ENCODE measurements at places on chromosomes 16 and 17. TPM values are rescaled to one million over a fixed set of nuclear protein-coding genes. Genes with fewer than 3 reads are reported as not detected.

The ASGR1 gene
- polyA plus RNA-seq = 7.2 TPM

The CDK5R1 gene
- 4.5 TPM for polyA plus RNA-seq

The PHKB gene
- polyA plus RNA-seq = 73.7 TPM

The FOXC2 gene
- 43.2 TPM for polyA plus RNA-seq

The RUNDC3A gene
- 3.0 TPM for polyA plus RNA-seq

The KRT28 gene
- not detected for polyA plus RNA-seq

The TBC1D3I gene
- polyA plus RNA-seq = 0.92 TPM

The CCL3 gene
- polyA plus RNA-seq = 2.9 TPM

The MPP2 gene
- 8.2 TPM for polyA plus RNA-seq

The CNTNAP1 gene
- polyA plus RNA-seq = 8.7 TPM

The NT5C3B gene
- 89.9 TPM for polyA plus RNA-seq

The RNF112 gene
- polyA plus RNA-seq = 1.7 TPM

The GH2 gene
- polyA plus RNA-seq = not detected

The NKD1 gene
- 10.6 TPM for polyA plus RNA-seq

The BAIAP3 gene
- 5.3 TPM for polyA plus RNA-seq

The CASKIN1 gene
- polyA plus RNA-seq = 1.00 TPM

The OTOP3 gene
- not detected for polyA plus RNA-seq

The KRTAP9-8 gene
- polyA plus RNA-seq = not detected

The MPP3 gene
- 15.0 TPM for polyA plus RNA-seq

The NAGPA gene
- polyA plus RNA-seq = 11.6 TPM

The MYCBPAP gene
- 2.2 TPM for polyA plus RNA-seq

The RNF151 gene
- 0.13 TPM for polyA plus RNA-seq

The ADAM11 gene
- 1.9 TPM for polyA plus RNA-seq

The SLC9A5 gene
- 3.9 TPM for polyA plus RNA-seq

The ADAMTS18 gene
- polyA plus RNA-seq = 5.6 TPM

The ATMIN gene
- polyA plus RNA-seq = 43.3 TPM

The TBX6 gene
- 1.7 TPM for polyA plus RNA-seq

The TNP2 gene
- polyA plus RNA-seq = not detected

The TMEM219 gene
- 107 TPM for polyA plus RNA-seq

The CACNG1 gene
- polyA plus RNA-seq = not detected

The PDILT gene
- 0.11 TPM for polyA plus RNA-seq
